Cortex of kidney (tissue), 1 donor: ENCODE measurements at places on chromosomes 5 and 9.

DNA sequence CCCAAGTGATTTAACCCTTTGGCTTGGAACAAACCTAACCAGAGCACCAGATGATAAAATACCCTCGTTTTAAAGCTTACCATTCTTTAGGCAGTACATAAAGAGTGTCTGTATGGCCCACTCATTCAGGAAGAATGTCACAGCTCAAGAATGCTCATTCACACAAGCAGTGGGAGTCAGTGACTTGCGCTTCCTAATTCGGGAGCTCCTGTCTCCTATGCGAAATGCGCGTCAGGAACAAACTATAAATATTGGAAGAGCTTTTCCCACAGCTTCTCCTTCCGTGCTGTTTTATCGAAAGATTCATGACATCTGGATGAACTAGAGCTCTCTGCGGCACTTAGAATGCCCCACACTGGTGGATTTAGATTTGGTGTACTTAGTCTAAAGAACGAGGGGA, 66.6 kb downstream of the NTRK2 start:
- DNase-seq: no peak

- DNase-seq: no peak
Observed at GRCh38 chr5:103186152-103186551, 66.1 kb downstream of the PPIP5K2 start.

DNA sequence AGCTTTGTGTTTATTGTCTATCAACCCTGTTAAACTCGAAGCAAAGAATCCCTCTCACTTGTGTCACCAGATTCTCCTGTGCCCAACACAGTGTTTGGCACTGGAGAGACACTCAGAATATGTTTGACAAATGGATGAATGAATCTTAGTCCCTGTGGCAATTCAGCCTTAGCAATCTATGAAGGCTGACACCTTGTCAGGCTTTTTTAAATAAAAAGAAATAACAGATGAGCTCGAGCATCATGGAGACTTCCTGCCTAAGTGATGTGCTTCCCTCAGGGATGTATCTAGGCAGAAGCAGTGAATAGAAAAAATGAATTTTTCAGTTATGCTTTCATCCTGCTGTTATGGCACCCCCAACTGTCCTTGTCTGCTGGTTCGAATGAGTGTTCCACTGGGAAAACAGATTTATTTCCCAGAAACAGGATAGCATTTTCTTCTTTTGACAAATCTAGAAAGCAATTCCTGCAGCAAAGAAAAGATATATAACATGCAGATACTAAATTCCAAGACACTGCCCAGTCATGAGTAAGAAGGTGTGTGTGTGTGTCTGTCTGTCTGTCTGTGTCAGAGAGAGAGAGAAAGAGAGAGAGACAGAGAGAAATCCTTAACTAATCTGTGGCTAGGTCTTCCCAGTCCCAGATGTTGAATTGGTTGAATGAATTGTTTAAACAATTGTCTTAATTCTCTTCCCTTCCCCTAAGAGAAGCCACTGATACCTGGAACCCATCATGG, 16.7 kb downstream of the MAMDC2 start:
- no peak for DNase-seq

- no peak for DNase-seq
Observed at GRCh38 chr9:127927201-127927987, 3.2 kb downstream of the PIP5KL1 start.

- DNase-seq: no peak
Observed at GRCh38 chr5:111932628-111933027, 175.6 kb upstream of the NREP start.

GRCh38 chr9:106438928-106439327, 424.0 kb upstream of the ZNF462 start:
- no peak for DNase-seq

DNA sequence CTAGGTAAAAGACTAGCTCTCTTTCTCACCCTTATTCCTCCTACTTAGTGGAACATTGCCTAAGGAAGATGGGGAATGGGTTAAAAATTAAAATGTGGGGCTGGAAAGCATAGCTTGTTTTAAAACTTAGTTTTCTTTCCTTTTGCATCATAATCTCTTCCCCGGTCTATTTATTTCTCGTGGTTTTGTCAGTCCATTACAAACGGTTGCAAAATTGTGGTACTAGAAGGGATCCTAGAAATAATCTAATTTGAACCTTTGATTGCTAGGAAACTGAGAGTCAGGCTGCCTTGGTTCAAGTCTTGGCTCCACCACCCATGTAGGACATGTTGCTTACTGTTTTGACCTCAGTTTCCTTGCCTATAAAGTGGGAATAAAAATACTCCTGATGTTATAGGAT, 1.3 kb downstream of the IL31RA start:
- DNase-seq: no peak
